ENCODE measurements at places on chromosomes 11 and 22.

- peak; percentile 70 for DNase-seq
Measured at GRCh38 chr11:13963169-13963948, 836 bp downstream of the SPON1 start.

GRCh38 chr11:64745189-64745520 is 1.2 kb upstream of the RASGRP2 start:
- DNase-seq, result peak; percentile 27

DNA sequence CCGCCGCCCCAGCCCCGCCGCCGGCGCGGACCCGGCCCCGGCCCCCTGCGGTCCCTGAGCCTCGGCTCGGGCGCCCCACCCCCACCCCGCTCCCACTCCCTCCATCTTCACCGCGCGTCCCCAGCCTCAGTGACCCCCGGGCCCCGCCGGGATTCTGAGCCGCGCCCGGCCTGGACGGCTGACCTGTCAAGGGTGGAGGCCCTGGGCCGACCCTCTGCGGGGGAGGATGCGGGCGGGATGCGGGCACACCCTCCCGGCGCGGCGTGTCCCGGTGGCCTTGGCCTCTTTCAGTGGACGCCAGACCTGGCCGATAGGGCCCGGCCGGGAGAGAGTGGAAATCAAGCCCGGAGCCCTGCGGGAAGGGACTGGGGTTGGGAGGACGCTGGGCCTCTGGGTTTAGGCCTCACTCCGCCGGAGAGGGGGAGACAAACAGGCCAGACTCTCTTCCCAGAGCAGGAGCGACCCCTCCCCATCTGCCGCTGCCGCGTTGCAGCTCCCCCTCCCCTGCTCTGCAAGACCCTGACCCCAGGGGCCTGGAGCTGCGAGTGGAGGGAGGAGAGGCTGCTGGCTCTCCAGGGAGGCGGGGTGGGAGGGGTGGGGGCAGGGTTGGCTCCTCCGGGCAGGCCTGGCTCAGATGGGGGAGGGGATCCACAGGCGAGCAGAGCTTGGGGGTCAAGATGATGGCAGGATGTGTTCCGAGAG is 525 bp downstream of the MAPK8IP2 start:
- DNase-seq, result no peak

DNA sequence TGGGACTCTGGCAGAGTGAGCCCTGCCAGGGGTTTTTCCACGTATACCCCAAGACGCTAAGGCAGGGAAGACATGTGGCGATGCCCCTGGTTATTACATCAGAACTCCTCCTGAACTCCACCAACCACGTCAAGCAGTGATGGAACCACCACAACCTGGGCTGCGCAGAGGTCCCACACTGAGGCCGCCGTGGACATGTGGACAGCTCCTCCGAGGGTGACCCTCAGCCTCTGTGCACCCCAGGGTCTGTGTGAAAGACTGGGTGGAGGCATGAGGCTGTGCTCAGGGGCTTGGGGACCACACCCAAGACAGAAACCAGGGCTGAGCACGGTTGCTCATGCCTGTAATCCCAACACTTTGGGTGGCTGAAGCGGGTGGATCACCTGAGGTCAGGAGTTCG is 52.2 kb downstream of the TRMU start:
- DNase-seq, result no peak

DNA sequence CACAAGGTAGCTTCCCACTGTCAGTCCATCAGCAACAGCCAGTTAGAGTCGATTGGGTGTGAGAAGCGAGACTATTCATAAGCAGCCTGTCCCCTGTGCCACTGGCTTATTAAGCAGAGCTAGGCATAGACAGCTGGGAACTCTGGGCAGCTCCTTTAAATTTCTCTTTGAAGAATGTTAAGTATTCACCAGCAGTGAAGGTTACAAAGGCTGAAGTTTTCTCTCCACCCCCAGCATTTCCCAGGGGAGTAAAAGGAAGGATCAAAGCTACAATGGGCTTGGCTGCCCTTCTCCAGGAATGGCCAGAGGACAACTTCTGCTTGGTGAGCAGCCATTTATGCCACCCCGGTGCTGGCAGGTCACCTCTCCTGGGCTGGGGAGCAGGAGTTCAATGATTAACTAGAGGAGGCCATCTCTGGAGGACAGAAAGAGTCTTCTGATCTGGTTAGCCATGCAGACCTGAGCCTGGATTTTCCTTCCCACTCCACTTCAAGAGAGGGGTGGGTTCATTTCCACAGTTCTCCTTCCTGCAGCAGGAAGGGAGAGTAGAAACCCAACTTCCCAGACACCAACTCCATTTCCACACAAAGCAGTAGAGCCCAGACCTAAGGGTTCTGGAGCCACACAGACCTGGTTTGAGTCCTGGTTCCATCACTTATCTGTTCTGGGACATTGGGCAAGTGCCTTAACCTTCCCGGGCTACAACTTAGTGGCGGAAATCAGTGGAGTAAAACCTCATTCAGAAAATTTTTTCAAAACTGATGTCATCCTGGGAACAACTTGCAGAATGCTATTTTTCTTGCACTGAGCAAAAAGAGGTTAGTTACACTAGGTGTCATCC is 22.6 kb downstream of the POU2AF3 start:
- peak; percentile 44 for DNase-seq

- DNase-seq, result no peak
Measured at GRCh38 chr11:97751405-97751804, 1269.3 kb upstream of the CNTN5 start.

DNA sequence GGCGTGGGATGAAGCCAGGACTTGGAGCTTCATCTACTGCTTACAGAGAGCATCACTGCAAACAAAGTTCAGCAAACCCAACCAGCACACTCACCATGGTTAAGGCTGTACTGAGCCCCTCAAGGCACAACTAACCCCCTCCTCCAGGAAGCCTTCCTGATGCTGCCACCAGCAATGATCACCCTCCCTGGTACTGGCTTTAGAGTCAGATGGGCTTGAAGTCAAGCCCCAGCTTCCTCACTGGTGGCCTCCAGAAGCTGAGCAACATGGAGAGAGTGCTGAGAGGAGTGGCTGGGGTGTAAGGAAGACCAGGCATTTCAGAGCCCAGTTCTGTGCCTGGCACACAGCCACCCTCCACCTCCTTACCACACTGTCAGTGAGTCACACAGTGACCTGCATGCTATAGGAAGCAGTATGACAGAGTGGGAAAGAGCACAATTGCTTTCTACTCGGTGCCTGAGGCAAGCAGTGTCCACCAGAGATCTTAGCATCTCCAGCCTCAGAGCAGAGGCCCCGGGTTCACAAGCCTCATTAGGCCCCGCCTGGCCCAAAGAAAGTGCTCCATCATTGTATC is 24.7 kb upstream of the BAIAP2L2 start:
- DNase-seq, result peak; percentile 71

GRCh38 chr11:5831196-5831829 is 10.4 kb downstream of the OR52E6 start:
- no peak for DNase-seq

GRCh38 chr22:20094197-20094807 is 14.3 kb downstream of the DGCR8 start:
- DNase-seq, result no peak

GRCh38 chr11:81941998-81942397 is 791.7 kb downstream of the FAM181B start:
- DNase-seq, result no peak

DNA sequence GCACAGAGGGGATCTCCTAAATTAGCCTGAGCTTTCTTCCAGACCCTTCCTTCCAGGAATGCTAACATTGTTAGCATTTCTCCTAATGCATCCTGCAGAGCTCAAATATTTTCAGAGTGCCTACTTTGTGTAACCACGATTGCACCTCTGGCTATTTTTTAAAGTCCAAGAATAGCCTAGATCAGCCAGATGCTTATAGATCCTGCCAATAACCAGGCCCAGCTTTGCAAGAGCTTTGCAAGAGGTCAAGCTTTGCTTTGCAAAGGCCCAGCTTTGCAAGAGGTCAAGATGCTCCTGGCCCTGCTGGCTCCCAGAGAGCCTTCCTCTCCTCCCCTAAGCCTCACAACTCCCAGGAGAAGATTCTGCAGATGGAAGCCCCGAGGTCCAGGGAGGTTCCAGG is 491.9 kb downstream of the MN1 start:
- DNase-seq, result peak; percentile 16

DNA sequence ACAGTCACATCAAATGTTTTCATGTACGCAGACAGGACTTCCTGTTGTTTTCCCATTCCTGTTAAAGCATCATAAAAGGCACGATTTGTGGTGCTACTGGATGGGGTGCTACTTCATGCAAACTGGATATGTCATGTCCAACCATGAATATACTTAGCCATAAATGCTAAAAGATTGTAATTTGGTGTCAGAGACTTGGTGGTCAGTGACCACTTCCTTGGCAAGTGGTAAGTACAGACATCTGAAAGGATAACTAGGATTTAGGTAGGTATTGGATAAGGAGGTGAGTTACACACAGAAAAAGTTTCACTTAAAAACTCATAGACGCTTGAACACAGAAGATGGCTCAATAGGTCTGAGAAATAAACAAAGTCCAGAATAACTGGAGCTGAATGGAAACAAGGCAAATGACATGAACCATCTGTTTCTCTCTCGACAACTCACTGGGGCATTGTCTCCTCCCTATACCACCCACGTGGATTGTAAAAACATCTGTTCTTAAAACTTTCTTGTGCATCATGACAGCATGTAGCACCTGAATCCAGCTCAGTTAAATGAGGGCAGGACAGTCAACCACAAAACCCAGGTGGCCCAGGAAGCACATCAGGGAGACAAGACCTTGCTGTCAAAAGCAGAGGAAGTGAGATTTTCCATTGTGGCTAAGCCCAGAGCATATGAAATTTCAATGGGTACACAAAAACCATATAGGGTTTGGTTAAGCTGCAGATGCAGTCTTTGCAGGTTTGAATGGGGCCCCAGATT is 22.1 kb upstream of the IGLL5 start:
- DNase-seq, result no peak

- DNase-seq, result peak; percentile 67
Measured at GRCh38 chr11:69167916-69168691, 12.4 kb downstream of the SMIM38 start.

DNA sequence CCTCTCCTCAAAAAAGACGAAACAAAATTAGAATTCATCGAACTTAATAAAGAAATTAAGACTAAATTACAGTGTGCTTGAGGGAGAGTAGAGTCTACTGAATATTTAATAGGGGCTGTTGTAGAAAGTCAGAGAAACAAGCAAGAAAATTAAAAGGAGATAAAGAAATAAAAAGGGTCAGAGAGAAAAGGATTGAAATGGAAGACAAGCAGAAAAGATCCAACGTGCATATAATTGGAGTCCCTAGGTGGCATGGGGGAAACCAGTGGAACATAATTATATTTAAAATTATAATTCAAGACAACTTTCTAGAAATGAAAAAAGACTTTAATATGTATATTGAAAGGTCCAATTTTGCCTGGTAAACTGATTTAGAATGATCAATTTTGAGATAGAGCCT is 74.3 kb downstream of the ACER3 start:
- DNase-seq, result peak; percentile 4

DNA sequence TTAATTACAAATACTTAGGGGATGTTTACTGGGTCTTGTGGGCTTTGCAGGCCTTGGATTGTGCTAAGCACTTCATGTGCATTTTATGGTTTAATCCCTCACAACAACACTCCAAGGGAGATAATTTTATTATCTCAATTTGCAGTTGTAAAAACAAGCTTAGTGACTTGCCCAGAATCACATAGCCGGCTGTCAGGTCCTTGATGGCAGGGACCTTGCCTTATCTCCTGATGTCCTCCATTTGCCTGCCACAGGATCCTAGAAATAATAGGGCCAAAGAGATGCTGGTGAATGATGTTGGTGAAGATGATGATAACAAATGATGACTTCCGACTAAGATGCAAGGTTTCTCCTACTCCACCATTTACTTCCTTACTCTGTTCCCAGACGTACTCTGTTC is 385.4 kb downstream of the TMEM135 start:
- no peak for DNase-seq

DNA sequence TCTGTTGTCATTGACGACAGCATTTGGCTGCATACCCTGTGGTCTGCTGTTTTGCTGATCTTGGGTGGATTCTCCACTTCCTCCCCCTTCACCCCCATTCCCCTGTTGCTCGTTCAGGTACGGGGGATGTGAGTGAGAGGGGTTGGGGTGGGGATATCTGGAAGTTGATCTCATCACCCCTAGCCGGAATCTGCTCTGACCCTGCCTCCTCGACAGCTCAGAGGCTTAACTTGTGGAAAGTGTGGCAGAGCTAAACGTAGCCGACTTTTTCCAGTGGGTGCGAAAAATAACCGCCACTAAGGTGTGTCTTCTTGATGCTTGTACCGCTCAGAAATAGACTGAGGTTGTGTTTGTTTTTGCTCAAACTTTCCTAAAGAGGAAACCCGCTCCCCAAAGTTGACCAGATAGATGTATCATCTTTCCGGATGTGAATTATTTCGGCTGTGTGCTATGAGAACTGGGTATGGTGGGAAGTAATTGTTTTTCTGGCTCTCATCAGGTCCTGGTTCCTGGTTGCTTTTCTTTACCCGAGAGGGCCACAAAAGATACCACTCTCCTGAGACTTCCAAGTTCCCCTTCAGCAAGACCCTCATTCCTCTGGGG is 6.6 kb downstream of the ZBTB16 start:
- no peak for DNase-seq

DNA sequence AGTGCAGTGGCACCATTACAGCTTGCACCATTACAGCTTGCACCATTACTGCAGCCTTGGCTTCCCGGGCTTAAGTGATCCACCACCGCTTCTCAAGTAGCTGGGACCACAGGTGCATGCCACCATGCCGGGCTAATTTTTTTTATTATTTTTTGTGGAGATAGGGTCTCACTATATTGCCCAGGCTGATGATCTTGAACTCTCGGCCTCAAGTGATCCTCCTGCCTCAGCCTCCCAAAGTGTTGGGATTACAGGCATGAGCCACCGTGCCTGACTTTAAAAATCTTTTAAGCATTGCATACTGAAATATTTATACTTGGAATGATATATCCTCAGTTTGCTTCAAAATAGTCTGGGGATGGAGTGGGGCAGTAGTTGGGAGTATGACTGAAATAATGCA is 10.4 kb downstream of the PAFAH1B2 start:
- no peak for DNase-seq

- no peak for DNase-seq
Measured at GRCh38 chr11:34616830-34617504, 3.9 kb upstream of the EHF start.

GRCh38 chr11:75270896-75271418 is 30.4 kb downstream of the TPBGL start:
- DNase-seq, result peak; percentile 40

DNA sequence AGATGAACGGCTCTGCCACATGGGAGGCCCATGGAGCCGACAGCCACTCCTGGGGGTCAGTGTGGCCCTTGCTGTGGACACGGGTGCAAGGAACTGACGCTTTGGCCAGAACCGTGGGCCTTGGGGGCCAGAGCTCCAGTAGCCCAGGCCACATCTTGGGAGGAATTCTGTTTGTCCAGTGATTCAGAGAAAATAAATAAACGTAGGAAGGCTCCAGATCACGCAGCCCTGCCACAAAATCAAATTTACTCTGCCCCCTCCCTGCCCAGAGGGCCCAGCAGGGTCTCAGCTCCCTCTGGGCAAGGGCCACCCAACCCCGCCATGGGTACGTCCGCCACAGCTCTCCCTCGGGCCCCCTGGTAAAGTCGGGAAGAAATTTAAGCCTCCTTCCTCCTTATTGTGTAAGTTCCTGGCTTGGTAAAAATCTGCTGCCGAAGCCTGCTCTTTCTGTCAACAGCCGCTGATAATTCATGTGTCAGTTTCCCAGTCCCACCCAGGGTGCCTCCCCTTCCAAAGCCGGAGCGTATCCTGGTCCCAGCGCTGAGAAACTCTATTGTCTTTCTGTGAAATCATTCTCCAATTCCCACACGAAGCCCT is 6.9 kb upstream of the MUC5AC start:
- DNase-seq, result peak; percentile 36

Data from adipocyte (in vitro differentiated cells).